ENCODE measurements at places on chromosomes 1 and 21.

- no peak for DNase-seq
These were observed 511 bp downstream of the ZNF683 start for GRCh38 chr1:26372039-26372438.

GRCh38 chr1:209633335-209633997 is 18.8 kb downstream of the LAMB3 start:
- no peak for DNase-seq

- DNase-seq = no peak
These were observed 43.6 kb downstream of the GNB1 start for GRCh38 chr1:1847061-1847850.

GRCh38 chr21:34890724-34891612 is 158.1 kb downstream of the RUNX1 start:
- DNase-seq = no peak

GRCh38 chr1:234681065-234681464 is 71.1 kb upstream of the IRF2BP2 start:
- no peak for DNase-seq

DNA sequence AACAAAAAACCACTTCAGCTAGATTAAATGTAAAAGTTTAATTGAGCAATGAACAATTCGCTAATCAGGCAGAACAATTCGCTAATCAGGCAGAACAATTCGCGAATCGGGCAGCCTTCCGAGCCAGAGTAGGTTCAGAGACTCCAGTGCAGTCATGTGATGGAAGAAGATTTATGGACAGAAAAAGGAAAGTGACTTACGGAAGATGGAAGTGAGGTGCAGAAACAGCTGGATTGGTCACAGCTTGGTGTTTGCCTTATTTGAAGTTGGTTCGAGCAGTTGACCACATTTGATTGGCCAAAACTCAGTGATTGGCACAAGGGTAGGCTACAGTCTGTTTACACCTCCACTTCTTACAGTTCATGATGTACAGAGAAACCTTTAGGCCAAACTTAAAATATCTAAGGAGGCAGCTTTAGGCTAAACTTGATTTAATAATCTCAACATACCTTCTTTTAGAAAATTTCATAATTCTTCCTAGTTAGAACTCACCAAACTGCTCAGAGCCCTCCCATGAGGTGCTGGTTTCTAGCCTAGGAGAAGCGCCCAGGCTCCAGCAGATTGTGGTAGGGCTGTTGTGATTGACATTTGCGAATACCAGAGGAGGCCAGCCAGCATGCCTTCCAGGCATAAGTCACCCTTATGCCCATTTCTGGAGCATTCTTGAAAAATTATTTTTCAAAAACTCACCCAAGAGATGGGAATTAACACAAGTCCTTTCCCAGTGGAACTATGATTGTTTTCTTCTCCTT is 22.8 kb upstream of the KCNC4 start:
- no peak for DNase-seq

GRCh38 chr1:199064971-199065370 is 426.1 kb downstream of the PTPRC start:
- DNase-seq = no peak

DNA sequence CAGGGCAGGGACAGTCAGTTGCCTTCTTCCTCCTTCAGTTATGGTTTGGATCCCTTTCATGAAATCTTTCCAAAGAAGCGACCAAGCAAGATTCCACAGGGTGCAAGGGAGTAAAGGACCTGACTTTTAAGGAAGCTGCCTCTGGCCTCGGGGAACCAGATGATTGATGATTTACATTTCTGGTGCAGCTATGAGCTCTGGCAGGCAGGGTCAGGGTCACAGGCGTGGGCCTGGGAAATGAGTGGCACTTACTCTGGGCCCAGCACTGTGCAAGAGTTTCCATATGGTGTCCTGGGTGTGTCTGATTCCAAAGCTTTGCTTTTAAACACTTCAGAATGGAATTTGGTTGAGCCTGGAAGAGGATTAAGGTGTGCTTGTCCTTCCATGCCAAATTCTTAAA is 7.2 kb upstream of the CRABP2 start:
- DNase-seq = no peak

- no peak for DNase-seq
These were observed 172.6 kb upstream of the RAB4A start for GRCh38 chr1:229098361-229098760.

DNA sequence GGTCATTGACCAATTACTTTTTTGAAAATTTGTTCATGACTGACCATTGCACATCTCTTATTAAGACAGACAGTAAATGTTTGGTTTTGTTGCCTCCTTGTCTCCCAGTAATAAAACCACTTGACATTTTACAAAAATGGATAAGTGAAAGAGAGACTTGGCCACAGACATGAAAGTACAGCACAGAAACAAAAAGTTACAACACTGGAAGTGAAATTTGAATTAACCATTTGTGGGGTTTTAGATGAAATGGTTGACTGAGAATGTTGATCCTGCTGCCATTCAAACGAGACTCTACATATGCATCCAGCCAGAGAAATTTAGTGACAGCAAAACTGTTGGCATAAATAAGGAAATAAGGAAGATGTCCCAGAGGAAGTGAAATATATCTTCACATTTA is 79.3 kb upstream of the B3GALT2 start:
- no peak for DNase-seq

DNA sequence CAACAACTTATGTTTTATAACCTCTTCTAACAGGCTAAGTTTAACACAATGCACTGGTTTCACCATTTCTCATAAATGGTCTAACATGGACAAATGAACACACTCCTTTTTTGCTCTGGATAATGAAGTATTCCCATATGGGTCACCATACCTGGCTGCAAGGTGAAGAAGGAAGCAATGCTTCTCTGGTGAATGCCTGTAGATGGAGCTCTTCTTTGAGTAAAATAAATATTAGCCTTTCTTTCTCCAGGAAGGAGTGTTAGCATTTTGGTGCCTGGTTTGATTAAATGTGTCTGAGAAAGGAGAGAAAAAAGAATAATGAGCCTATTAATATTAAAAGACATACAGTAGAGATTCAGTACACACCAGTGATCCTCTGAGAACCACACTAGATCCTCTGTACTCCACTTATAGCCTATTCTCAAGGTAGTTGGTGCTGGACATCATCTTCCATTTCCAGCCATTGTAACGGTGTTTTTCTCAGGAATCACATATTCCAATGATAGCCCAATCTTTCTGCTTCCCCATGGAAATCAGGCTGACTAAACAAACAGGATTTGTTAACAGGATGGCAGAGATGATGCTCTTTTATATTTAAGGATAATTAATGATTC is 17.6 kb downstream of the MTFR1L start:
- DNase-seq = no peak

- no peak for DNase-seq
These were observed 42.4 kb upstream of the IL19 start for GRCh38 chr1:206727981-206728696.

DNA sequence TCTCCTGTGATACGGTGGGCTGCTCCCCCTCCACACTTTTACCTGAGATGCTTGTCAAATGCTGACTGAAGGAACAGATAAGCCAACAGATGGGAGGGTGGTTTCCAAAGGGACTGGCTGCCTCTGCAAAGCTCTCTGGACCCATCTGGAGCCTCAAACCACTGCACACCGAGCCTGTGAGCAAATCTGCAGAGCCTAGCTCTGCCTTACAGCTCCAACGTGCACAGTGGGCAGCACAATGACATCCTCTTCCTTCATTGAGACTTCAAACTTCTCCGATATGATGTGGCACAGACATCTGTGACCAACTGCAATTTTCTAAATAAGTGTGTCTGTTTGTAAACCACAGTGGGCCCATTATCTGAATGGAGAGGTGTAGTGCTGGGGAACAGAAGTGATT is 26.2 kb upstream of the KNCN start:
- no peak for DNase-seq

- no peak for DNase-seq
These were observed 116.8 kb upstream of the SMYD2 start for GRCh38 chr1:214164173-214164572.

DNA sequence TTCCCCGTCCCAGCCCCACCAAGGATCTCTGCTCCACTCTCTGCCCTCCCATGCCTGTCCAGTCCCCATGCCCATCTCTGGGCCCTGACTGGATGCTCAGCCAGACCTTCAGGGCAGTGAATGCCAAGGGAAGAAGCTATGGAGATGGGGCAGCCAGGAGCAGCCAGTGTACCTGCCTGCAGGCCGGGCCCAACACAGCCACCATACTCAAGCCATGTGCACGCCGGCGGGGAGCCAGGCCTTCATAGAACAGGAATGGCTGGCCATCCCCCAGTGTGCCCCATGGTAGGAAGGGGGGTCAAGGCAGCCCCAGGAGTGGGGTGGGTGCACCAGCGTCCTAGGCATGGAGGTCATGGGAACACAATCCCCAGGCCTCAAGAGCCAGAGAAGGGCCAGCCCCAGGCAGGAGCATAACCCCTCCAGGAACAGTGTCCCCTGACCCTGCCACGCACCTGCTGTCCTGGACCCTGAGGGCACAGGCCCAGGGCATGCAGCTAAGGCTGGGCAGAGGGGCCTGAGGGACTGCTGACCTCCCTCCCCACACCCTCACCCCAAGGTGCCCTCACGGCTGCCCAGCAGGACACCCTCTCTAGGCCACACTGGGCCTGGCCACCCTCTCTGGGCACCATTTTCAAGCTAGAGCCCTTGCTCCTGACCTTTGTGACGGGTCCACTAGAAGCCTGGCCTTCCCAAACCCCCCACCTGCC is 20.3 kb upstream of the ARF1 start:
- no peak for DNase-seq

DNA sequence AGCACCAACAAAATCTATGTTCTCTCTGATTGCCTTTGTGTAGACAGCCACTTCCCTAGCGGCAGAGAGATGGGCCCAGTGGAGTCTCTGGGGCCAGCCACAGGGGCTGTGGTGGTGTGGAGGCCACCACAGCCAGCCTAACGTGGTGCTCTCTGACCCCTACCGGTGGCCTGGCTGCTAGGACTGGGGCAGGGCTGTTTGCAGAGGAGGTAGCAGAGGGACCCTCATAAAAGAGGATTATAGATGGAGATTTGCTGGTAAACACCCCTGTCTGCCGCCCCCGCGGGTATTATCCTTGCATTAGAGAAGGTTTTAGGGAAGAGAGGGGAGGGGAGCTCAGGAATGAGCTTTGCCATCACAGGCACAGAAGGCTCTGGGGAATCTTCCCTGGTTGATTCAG is 310.3 kb upstream of the VAMP3 start:
- DNase-seq = no peak

Data from immature natural killer cell (primary cell).